NB4 (cell line): ENCODE measurements at places on chromosomes 3 and 15.
A peak's percentile ranks its signal among the peaks of the same experiment; 100 is the strongest.

DNA sequence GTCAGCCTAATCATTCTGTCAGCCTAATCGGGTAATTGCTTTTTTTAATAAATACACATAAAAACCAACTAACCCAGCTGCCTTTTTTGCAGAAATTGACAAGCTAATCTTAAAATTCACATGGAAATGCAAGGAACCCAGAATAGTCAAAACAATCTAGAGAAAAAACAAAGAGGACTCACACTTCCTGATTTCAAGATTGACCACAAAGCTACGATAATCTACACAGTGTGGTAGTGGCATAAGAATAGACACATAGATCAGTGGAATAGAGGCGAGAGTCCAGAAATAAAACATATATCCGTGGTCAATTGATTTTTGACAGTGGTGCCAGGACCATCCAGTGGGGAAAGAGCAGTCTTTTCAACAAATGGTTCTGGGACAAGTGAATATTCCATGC, 2.4 kb upstream of the C3orf20 start:
- no peak for DNase-seq

DNA sequence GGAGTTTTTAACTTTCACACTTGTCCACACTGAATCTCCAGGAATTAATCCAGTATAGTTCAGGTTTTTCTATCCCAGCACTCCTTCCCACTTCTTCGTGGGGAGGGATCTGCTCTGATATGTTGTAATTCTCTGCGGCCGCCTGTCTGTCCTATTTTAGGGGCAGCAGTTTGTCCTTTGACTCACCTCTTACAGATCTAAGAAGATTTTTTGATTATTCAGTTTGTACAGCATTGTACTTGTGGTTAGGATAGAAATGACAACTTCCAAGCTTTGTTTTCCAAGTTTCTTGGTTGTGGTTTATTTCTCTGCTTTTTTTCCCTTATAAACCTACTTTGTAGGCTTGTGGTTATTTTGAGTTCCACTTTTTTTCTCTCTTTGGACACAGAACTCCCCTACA, 601.7 kb downstream of the SI start:
- no peak for DNase-seq

DNA sequence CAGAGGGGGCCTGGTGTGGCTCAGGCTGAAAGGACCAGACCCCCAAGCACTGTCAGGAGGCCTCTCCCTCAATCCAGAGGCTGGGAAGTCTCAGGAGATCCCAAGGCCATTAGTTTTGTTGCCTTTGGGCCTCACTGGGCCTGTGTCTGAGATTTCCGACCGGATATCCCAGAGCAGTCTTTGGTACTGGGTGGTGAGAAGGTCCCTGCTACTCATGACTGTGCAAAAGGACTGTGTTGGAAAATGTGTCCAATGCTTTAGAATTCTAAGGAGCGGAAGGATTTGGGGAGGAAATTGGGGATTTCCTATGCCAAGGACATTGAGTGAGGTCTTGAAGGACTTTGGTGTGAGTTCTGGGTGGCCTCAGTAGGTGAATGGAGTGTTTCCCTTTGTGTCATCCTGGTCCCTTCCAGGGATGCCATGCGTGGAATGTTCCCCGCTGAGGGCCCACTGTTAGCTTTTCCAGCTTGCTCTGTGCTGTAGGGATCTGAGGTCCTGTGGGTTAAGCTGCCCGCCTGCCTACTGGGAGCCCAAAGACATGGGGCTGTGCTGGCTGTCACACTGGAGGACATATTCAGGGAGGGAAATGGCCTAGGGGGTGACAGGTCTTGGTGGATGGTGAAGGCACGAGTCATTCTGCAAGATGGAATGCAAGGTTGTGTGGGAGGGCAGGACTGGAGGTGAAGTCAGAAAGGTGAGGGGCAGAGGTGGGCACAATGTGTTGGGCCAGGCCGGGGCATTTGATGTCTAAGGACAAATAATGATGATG, 16.4 kb downstream of the SMAD6 start:
- DNase-seq = no peak

DNA sequence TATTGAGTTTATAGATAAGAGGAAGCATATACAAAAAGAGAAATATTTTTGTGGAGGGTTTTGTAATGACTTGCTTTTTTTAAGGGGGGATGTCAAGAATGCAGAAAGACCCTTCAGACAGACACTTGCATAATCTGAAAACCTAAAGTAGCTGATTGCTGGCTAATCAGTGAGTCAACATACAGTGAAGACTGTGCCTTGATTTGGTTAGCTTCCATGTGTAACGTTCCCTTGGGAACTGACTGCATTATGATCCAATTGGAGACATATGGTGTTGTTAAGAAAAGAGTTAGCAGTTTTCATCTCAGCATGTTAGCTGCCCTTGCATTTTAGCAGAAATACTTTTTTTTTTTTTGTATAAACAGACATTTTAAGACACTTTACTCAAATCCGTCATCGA, 483.2 kb downstream of the RBMS3 start:
- no peak for DNase-seq

GRCh38 chr3:74591342-74591741, 23.1 kb downstream of the CNTN3 start:
- no peak for DNase-seq

DNA sequence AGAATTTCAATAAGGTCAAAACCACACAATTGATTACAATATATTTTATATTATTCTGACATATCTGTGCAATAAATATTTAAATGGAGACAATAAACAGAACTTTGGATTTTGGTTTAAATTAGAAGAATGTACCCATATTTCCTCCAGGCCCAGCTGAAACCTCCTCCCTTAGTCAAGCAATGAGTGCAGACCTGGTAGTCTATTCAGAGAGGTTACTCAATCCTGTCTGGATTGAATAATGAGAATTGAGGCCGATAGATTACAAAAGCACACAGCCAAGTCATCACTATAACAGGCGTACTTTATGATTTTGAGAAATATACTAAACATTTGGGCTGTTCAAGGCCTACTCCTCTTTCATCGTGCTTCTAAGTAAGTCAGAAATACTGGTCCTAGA, 114.5 kb upstream of the STRIT1 start:
- no peak for DNase-seq

DNA sequence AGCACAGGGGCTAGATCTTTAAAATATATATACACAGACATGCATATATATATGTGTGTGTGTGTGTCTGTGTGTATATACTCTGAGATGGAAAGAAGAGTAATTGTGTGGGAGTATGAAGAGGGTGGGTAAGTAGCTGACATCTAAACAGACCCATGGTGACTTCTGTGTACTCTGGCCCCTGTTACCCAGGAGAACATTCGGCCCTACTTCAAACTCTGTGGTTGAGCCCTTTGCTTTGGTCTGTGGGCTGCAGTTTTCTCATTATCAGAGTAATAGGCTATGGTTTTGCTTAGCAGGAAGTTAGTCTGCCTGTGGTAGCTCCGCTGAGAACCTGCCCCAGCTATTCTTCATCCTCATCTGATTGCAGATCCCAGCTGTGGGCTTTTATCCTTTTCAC, 141.4 kb downstream of the RBPMS2 start:
- peak; percentile 72 for DNase-seq

- no peak for DNase-seq
Observed at GRCh38 chr15:40128766-40129660, 20.3 kb upstream of the BMF start.

GRCh38 chr15:99536422-99537040, 29.3 kb upstream of the MEF2A start:
- no peak for DNase-seq

- DNase-seq = no peak
Observed at GRCh38 chr3:41045491-41045890, 153.8 kb upstream of the CTNNB1 start.

DNA sequence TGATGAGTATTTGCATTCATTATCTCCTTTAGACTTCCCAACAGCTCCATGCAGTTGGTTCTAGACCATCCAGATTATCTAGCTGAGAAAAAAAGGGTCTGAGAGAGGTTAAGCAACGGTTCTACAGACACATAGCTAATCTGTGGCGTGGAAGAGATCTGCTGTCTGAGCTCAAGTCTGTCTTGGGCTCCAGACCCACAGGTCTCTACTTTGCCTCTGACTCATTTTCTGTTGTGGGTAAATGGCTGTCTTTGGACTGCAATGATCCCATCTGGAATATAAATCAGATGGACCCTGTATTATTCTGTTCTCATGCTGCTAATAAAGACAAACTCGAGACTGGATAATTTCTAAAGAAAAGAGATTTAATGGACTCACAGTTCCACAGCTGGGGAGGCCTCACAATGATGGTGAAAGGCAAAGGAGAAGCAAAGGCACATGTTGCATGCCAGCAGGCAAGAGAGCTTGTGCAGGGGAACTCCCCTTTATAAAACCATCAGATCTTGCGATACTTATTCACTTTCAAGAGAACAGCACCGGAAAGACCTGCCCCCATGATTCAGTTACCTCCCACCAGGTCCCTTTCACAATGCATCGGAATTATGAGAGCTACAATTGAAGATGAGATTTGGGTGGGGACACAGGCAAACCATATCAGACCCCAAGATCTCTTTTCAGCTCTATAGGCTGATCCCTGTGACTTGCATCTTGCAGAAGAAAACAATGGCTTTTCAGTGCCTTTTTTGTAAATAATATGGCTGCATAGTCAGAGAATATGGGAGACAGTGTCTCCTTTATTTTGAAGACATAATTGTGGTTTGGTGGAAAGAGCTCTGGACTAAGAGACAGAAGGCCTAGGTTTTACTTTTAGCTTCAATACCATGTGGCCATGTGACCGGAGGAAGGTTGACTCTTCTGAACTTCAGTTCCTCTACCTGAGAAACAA, 24.7 kb downstream of the CEMIP start:
- no peak for DNase-seq

GRCh38 chr15:58460116-58460790, 28.5 kb downstream of the LIPC start:
- no peak for DNase-seq

GRCh38 chr15:98568382-98569017, 79.8 kb upstream of the IGF1R start:
- DNase-seq = no peak

DNA sequence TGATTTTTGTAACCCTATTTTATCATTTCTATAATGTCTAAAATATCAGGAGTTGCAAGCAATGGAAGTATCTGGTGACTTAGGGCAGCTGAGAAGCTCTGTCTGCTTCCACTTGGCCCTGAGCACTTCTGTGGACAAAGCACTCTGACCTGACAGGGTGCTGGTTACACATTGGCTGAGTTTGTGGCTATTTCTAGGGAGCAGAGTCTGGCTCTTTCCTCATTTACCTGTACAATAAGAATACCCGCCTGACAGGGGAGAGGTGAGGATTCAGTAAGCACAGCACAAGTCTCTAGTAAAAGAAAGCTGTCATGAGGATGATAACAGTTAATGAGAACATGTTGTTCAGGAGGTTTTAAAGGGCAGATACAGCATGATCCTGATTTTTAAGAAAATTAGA, 33.3 kb upstream of the SPESP1 start:
- no peak for DNase-seq

GRCh38 chr15:74793135-74794028, 11.5 kb downstream of the CSK start:
- DNase-seq = peak; percentile 66

- peak; percentile 91 for DNase-seq
Observed at GRCh38 chr3:37492977-37493471, 318.6 kb upstream of the LRRFIP2 start.

DNA sequence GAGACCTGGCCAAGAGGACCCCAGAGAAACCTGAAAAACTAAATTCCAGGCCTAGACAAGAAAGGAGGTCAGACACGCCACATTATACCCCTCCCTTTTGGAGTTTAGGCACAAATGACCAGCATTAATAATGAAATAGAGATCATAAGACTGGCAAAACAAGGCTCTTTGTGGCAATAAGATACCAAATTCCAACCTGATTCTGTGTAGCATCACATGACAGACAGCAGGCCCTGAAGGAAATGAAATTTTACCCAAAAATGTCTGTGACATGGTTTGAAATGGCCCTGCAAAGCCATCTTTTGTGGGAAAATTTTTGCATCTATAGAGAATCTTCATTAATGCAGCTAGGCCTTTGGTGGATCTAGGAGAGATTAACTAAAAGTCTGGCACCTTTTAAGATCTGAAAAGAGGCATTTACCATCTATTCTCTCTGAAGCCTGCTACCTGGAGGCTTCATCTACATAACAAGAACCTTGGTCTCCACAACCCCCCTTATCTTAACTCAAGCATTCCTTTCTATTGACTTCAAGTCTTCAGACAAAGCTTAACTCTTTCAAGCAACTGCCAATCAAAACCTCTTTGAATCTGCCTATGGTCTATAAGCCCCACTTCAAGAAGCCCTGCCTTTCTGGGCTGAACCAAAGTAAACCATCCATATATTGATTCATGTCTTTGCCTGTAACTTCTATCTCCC, 8.0 kb downstream of the FAM174B start:
- no peak for DNase-seq

DNA sequence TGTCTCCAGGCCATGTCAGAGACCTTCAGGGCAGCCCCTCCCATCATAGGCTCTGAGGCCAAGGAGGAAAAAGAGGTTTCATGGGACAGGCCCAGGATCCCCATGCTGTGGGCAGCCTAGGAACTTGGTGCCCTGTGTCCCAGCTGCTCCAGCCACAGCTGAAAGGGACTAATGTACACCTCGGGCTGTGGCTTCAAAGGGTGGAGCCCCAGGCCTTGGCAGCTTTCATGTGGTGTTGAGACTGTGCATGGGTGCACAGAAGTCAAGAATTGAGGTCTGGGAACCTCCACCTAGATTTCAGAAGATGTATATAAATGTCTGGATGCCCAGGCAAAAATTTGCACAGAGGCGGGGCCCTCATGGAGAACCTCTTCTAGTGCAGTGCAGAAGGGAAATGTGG, 6.6 kb upstream of the SSR3 start:
- no peak for DNase-seq

DNA sequence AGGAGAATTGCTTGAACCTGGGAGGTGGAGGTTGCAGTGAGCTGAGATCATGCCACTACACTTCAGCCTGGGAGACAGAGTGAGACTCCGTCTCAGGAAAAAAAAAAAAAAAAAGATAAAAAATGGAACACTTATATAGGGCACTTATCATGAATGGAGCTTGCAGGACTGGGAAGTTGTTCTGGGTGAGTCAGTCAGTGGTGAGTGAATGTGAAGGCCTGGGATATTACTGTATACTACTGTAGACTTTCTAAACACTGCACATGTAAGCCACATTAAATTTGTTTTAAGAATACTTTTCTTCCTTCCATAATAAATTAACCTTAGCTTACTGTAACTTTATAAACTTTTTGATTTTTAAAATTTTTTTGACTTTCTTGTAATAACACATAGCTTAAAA, 59.8 kb downstream of the SFMBT1 start:
- DNase-seq = no peak

GRCh38 chr3:32037932-32038267, 56.4 kb downstream of the ZNF860 start:
- no peak for DNase-seq
